Fibroblast of skin of right biceps (primary cell): ENCODE measurements at places on chromosomes 13 and 19.

- DNase-seq = peak; percentile 47
These were observed 16.7 kb upstream of the POSTN start for GRCh38 chr13:37615276-37615675.

GRCh38 chr13:23806874-23807526 lies 82.2 kb downstream of the MIPEP start:
- no peak for DNase-seq

DNA sequence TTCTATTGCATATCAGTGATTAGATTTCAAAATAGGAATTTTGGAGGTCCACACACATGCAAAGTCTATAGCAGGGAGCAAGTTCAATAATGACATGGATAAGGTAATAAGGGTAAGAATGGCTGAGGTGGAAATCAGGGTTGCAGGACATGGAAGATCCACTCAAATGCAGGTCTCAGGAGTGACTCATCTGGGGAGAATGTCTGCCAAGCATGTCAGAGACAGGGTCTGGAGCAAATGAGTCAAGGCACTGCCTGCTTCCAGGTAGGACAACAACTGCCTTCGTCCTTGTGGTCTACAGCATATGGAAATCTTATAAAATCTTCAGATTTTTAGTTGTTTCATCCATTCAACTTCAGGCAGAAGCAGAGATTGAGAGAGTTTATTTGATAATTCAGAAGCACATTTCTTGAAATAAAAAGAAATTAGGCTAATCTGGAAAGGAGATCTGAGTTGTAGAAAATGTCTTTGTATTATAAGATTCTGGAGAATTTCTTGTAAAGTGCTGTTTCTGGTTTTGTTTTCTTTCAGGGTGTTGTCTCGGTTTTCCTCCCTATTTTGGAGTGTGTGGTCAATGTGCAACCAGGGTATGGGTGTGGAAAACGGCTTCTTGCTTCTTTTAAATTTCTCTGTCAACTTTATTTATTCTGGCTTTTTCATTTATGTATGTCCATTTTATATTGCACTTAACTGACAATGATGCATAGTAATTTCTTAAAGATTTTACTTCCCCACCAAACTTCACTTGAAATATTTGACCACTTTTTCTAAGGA lies 748.8 kb downstream of the LIG4 start:
- DNase-seq = peak; percentile 49

- peak; percentile 61 for DNase-seq
These were observed 23.8 kb downstream of the TEX101 start for GRCh38 chr19:43438291-43439031.

- peak; percentile 7 for DNase-seq
These were observed 11.4 kb upstream of the EDDM13 start for GRCh38 chr19:56261145-56261544.

- no peak for DNase-seq
These were observed 69.2 kb downstream of the ZNF100 start for GRCh38 chr19:21698215-21698614.

GRCh38 chr13:113349491-113349890 lies 14.4 kb downstream of the GRTP1 start:
- no peak for DNase-seq

- DNase-seq = no peak
These were observed 152.8 kb downstream of the SOX1 start for GRCh38 chr13:112219740-112220139.

DNA sequence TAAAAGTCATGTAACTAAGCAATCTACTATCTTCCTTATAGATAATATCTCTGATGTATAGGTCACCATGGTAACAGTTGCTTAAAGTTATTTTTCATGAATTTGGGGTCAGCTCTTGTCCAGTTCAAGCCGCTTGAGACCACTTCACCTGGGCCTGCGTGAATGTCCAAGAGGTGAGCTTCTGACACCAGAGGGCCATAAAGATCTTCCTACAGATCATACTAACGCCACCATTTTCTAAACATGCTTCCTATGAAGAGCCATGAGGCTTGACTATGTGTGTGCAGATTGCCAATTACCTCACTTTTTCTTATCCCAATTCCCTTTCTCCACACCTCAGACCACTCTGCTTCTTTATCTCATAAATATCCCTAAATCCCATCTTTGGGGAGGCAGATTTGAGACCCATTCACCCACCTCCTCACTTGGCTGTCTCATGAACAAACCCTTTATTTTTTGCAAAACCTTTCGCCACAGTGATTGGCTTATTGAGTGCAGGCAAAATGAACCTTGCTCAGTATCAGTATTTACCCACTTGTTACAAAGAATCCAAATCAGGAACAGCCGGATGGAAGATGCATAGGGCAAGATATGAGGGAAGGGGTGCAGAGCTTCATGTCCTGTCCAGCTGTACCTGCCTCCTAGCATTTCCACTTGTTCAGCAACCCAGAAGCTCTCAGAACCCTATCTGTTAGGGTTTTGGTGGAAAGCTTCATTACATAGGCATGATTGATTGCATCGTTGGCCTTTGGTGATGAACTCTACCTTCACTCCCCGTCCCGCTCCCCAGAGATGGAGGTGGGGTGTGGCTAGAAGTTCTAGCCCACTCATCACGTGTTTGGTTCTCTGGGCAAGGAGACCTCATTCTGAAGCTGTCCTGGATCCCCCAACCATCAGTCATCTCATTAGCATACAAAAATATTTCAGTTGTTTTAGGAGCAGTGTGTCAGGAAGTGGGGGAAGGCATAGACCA lies 34.2 kb downstream of the FAM187B start:
- no peak for DNase-seq

DNA sequence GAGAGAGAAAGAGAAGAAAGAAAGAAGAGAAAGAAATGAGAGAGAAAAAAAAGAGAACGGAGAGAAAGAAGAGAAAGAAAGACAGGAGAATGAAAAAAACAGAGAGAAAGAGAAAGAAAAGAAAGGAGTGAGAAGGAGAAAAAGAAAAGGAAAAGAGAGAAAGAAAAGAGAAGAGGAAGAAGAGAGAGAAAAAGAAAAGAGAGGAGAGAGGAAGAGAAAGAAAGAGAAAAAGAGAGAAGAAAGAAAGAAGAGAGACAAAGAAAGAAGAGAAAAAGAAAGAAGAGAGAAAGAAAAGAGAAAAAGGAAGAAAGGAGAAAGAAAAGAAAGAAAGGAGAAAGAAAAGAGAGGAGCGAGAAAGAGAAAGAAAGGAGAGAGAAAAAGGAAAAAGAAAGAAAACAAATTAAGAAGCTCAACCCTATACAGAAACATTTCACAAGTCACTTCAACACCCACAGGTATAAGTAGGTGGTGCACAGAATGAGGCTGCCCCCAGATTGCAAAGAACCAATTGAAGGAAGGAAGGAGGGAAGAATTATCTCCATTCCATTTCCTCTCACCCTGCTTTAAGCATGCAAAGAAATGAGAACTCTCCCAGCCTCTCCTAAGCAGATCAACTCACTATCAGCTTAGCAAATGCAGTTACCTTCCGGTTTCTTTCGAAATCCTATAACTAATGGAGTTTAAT lies 98.8 kb upstream of the CACNA1A start:
- DNase-seq = no peak

DNA sequence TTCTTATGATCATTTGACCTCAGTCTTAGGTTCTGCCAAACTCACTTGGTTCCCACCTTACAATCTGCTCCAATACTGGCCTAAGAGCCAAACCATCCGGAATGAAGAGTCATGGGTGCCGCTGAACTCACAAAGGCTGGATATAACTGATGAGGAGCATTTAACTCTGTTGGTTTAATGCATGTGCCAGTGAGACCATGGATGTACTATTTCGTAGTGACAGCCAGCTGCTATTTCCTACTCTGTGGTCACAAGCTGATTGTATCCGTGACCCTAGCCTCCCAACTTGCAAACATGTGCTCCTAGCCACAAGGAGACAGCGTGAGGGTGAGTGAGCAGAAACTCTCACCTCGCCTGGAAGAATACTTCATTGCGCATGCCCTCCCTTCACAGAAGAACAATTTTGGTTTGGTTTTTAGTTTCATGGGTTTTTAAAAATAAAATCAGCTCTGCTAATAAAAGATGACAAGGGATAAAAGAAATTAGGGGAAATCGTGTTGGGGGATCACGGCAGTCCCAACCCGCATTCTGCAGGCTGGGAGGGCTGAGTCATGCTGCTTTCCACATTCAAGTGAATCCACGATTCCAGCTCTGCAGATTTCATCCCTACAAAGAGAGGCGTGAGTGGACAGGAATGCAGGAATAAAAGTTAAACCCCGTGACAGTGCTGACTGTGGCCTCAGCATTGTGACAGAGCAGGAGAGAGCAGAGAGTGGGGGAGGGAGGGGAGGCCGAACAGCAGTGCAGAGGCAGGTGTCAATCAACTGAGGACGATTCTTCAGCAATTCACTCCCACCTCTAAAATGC lies 66.8 kb upstream of the RAP2A start:
- peak; percentile 78 for DNase-seq

DNA sequence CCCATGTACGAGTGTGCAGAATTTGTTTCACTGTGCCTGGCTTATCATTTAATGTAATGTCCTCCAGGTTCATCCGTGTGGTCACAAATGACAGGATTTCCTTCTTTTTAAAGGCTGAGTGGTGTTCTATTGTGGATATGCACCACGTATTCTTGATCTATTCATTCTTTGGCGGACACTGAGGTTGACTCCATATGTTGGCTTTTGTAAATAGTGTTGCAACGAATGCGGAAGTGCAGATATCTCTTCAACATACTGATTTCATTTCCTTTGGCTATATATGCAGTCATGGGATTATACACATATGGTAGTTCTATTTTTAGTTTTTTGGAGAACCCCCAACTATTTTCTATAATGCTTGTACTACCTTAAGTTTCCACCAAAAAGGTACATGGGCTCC lies 13.0 kb downstream of the OR7A5 start:
- peak; percentile 18 for DNase-seq

DNA sequence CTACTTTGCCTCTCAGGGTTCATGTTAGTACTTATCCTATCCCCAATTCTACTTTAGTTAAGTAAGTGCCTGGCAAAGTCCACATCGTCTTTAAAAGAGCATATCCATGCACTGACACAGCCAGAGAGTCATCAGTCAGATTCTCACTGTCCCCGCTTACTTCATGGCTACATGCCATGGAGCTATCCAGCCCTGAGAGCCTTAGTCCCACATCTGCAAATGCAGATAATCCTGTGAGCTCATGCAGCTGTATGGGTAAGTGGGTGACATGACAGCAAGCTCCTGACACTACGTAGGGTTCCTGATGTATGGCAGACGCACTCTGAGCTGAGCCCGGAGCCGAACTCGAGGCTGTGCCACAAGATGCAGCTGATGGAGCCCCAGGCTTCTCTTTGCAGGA lies 661.5 kb downstream of the LIG4 start:
- DNase-seq = no peak

GRCh38 chr19:49362048-49362928 lies at the start of gene TEAD2:
TSS of gene TEAD2 (minus strand) at chr19:49362416. CDS start at chr19:49360075, 2,341 bp downstream.
- peak; percentile 79 for DNase-seq

GRCh38 chr13:48131533-48131932 lies 36.6 kb upstream of the MED4 start:
- DNase-seq = no peak

DNA sequence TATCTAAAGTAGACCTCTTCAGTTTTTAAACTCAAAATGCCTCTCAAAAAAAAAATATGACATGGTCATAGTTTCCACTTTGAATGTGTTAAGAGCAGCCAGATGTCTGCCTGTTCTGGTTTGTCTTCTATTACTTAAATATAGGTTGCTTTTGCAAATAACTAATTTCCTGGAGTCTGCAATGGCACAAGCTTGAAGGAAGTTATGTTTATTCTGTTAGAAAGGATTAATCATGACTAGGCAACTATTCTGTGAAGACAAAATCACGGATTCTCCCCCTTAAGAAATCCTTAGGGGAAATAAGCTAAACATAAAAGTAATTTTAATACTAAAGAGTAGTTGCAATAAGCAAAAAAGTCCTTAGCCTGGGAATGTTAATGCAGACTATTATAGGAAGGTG lies 26.3 kb downstream of the SKA3 start:
- DNase-seq = no peak

DNA sequence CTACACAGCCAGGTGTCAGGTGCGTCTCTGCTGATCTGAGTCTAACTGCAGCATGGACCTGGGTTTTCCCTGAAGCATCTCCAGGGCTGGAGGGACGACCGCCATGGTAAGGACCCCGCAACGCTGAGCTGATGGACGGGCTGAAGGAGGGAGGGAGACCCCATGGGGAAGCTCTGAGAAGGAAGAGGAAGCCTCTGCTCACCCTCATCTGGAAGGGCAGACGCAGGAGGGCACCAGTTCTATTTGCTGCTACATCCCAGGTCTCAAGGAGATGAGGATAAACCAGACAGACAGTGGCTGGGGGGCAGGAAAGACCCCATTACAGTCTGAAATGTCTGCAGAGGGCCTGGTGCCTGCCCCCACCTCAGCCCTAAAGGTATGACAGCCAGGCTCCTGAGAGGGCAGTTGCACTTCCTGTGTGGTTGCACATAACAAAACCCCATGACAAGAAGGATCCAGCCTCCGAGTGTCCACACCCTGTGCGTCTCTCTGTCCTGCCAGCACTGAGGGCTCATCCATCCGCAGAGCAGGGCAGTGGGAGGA lies at the start of gene LILRA2:
TSS of gene LILRA2 (plus strand) at position 461 of the 543 bp plus-strand sequence. CDS start 89 bp downstream, outside the sequence.
- no peak for DNase-seq

DNA sequence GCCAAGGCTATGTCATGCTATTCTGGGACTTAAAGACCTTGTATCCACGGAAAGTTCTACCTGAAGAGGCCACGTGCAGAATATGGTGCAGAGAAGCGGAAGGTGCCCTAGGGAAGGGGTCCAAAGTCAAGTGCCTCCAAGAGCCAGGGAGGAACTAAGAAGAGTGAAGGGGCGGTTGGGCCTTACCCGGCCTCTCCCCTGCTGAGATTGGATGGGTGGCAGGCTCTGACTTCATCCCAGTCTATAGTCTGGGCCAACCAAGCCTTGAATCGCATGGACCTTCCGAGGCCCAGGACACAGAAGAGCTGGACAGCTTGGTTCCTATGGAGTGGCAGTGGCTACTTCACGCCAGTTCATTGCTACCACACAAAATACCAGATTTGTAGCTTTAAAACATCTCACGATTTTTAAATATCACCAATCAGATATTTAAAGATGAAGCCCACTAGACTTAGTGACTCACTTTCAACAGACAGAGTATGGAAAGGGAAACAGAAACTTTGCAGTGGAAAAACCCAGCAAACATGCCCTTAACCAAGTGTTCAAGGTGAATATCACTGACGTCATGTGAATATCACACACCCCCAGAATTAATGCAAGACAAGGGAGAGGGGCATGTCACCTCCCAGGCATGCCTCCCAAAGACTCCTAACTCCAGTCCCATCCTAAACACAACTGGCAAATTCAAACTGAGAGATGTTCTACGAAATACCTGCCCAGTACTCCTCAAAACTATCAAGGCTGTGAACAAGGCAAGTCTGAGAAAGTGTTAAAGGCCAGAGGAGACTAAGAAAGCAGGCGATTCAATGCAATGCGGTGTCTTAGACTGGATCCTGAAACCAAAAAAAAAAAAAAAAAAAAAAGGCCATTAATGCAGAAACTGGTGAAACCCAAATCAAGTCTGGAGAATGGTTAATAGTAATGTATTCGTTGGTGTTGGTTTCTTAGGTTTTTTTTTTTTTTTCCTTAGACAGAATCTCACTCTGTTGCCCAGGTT lies 10.2 kb downstream of the C19orf12 start:
- DNase-seq = no peak

DNA sequence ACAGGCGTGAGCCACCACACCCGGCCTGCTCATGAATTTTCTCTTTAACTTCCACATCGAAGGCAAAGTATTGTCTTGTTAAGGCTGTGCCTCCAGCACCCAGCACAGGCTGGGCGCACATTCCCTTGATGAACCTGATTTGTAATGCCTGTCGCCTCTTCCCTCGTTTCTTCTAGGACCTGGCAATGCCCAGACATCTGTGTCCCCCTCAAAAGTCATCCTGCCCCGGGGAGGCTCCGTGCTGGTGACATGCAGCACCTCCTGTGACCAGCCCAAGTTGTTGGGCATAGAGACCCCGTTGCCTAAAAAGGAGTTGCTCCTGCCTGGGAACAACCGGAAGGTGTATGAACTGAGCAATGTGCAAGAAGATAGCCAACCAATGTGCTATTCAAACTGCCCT lies 3.7 kb downstream of the ICAM1 start:
- no peak for DNase-seq
